Erythroblast (primary cell): ENCODE measurements at places on chromosomes 11 and 22.

GRCh38 chr11:1651411-1651980, 21.9 kb downstream of the KRTAP5-5 start:
- DNase-seq: no peak

GRCh38 chr11:61752117-61752924, at the start of gene MYRF:
TSS of gene MYRF (plus strand) at chr11:61752636. CDS start at chr11:61752745, 109 bp downstream.
- DNase-seq: peak; percentile 69

- DNase-seq: no peak
Observed at GRCh38 chr11:84396521-84396920, 1110.4 kb upstream of the CCDC90B start.

- peak; percentile 50 for DNase-seq
Observed at GRCh38 chr11:95148938-95149337, 59.3 kb downstream of the ENDOD1 start.

- DNase-seq: no peak
Observed at GRCh38 chr22:33219648-33220384, 161.6 kb upstream of the SYN3 start.
